ENCODE measurements at places on chromosomes 4 and X. TPM values are rescaled to one million over a fixed set of nuclear protein-coding genes. Genes with fewer than 3 reads are reported as not detected.

Gene FATE1
- not detected for total RNA-seq

Gene PAK3
- not detected for total RNA-seq

Gene CLDN22
- total RNA-seq: not detected

Gene ELMOD2
- total RNA-seq: 15.9 TPM

Gene NOX1
- not detected for total RNA-seq

Gene MAD2L1
- 61.1 TPM for total RNA-seq

Gene C4orf54
- not detected for total RNA-seq

Gene TLR2
- total RNA-seq: 4.5 TPM

Gene AKAP4
- total RNA-seq: not detected

All from T-helper 2 cell treated with Interferon-gamma antibody and Interleukin-4, amounts not matched to agents 100 ng/mL and 5 ng/mL, for 36 hours (primary cell).